ENCODE measurements at places on chromosomes 12 and 14.

GRCh38 chr14:96756745-96757144 is 40.4 kb upstream of the VRK1 start:
- DNase-seq, result no peak

DNA sequence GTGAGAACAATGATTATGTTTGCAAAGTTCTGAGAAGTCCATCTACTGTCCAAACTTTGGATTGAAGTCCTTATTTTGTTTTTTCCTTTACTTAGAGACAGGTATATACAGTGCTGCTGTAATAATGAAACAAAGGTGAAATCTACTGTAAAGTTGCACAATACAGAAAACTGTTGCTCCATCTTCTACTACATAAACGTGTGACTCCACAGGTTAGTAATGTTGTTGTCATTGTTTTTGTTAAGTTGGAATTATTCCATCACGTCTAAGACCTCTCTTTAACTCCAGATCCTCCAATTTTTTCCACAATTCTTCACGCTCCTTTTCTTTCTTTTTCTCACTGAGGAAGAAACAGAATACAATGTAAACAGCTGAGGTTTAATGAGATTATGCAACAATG is 57.0 kb upstream of the GPHB5 start:
- DNase-seq, result no peak

DNA sequence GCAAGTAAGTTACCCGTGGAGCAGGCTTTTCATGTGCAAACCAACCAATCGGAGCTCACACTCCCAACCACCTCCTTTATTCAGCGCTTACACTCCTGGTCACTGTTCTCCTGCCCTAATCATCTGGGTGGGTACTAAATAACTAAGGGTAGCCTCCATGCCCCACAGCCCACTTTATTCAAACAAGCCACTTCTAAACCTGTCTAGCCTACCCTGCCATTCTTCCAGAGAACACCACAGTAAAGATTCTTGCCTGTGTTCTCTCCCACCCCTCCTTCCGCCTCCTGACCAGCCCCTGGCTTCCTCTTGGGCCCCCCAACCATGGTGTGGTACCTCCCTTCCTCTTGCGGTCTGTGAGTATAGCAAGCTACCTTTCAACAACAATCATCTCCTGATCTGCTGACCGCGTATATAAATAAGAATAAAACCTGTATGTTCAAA is 581.9 kb downstream of the VRK1 start:
- no peak for DNase-seq

- no peak for DNase-seq
Observed at GRCh38 chr12:128693771-128694170, 130.0 kb downstream of the SLC15A4 start.
